ENCODE measurements at places on chromosomes 4 and X. TPM values are rescaled to one million over a fixed set of nuclear protein-coding genes. Genes with fewer than 3 reads are reported as not detected.

The MAGEC1 gene
- total RNA-seq = not detected

The PWWP3B gene
- 0.73 TPM for total RNA-seq

The MTMR1 gene
- total RNA-seq = 12.0 TPM

The TLR2 gene
- 0.10 TPM for total RNA-seq

The EOLA2 gene
- total RNA-seq = 20.0 TPM

The EDA gene
- 0.50 TPM for total RNA-seq

The KIT gene
- 2.6 TPM for total RNA-seq

The GPRASP3 gene
- total RNA-seq = 3.7 TPM

The XK gene
- total RNA-seq = not detected

The IL21 gene
- not detected for total RNA-seq

The PPP1R2C gene
- total RNA-seq = not detected
